SHP77 (cell line): ENCODE measurements at places on chromosomes 16 and 17.
A peak's percentile ranks its signal among the peaks of the same experiment; 100 is the strongest.

- DNase-seq = no peak
Observed at GRCh38 chr16:3873482-3874173, 6.9 kb downstream of the CREBBP start.

GRCh38 chr16:55280587-55280986 is 43.4 kb upstream of the IRX6 start:
- DNase-seq = peak; percentile 12

DNA sequence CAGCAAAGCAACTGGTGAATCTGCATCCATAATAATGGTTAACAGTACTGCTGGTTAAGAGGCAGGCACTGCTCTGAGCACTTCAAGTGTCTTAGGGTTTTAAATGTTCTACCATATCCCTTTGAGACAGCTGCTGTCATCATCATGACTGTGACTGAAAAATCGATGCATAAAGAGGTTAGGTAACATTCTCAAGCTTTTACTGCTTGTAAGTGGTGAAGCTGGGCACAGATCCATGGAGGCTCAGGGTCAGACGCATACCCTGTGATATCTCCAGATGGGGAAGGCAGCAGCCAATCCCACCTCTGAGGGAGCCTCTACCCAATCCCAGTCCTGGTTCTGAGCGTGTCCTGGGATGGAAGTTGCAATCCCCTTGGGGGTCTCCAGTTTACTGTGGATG is 57.6 kb upstream of the SOX9 start:
- no peak for DNase-seq

- DNase-seq = no peak
Observed at GRCh38 chr16:87917503-87917902, 18.8 kb downstream of the CA5A start.

- peak; percentile 27 for DNase-seq
Observed at GRCh38 chr17:4199818-4200402, 56.9 kb downstream of the CYB5D2 start.

- DNase-seq = peak; percentile 95
Observed at GRCh38 chr17:17028059-17028877, 14.0 kb upstream of the MPRIP start.

DNA sequence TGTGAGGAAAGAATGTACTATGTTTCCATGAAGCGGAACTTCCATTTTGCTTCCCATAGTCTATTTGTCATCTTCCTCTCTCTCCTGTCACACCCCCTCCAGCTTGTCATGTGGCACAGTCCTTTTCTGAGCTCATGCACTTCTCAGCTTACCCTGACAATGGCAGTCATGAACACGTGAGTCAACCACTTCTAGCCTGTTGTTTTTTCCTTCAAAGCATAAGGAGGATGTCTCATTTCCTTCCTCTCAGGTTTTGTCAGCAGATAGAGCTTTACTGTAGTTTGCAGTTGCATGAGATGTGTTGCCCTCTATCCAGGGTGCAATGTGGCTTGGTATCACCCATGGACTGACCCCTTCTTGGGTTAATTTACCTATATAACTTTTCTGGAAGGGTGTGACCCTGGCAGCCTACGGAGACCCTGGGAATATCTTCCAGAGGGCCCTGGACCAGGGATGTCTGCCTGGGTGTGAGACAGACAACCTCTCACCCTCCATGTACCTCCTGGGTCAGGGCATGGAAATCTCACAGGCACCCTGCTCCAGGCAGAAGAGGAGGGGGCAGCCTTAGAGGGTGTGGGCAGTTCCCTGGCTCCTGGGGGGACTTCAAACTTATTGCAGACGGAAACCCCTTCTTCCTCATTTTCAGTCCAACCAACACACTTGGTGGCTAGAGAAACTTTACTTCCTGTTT is 4.0 kb upstream of the ZNF267 start:
- peak; percentile 54 for DNase-seq
